ENCODE measurements at places on chromosomes 6 and 20.

DNA sequence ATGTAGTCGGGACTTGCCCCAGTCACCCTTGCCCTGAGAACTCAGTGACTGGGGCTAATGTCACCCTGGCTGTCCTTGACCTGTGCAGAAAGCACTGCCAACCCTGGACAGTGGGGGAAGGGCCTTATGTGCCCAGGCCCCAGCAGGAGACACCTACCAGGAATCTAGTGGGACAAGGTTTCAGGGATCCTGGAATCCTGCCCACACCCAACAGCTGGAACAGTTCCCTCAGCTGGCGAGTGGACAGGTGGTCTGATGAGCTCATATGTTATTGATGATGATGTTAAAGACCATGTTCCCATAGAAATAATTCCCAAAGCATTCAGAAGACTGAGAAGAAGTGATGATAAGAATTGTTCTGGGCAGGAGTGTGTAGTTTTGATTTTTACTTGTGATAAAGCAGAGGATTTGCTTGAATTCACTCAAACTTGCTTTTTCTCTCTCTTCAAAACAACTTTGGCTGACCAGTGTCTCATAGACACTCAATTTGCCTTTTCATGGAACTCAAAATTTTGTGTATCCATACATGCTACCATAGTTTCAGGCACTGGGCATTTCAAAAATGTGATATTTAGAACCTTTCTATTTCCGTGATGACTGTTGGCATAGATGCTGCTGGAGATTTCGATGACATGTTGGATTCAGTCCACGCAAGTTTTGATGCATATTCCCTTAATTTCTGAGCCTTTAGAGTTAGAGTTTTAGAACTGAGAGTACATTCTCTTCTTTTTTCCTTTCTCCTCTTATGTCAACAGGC lies 79.3 kb downstream of the SLC22A3 start:
- DNase-seq: no peak

GRCh38 chr6:137705160-137706082 lies 161.6 kb upstream of the TNFAIP3 start:
- DNase-seq: peak; percentile 67

GRCh38 chr6:43325876-43326275 lies 17.2 kb upstream of the CRIP3 start:
- DNase-seq: no peak

DNA sequence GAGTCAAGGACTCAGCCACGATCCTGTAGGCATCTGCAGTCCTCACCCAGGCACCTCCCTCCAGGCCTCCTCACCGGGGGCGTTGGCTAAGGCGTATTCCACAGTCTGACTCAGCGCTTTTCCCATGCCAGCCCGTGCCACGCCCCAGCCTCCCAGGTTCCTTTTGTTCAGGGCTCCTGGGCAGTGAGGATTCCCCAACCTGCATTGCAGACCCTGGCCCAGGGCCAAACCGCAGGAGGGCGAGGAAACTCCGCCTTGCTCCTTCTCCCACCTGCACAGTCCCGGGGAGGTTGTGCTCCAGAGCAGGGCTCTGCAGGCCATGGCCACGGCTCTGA lies 202.8 kb upstream of the CST7 start:
- DNase-seq: no peak

GRCh38 chr6:170173335-170173881 lies 117.5 kb downstream of the DLL1 start:
- DNase-seq: no peak

DNA sequence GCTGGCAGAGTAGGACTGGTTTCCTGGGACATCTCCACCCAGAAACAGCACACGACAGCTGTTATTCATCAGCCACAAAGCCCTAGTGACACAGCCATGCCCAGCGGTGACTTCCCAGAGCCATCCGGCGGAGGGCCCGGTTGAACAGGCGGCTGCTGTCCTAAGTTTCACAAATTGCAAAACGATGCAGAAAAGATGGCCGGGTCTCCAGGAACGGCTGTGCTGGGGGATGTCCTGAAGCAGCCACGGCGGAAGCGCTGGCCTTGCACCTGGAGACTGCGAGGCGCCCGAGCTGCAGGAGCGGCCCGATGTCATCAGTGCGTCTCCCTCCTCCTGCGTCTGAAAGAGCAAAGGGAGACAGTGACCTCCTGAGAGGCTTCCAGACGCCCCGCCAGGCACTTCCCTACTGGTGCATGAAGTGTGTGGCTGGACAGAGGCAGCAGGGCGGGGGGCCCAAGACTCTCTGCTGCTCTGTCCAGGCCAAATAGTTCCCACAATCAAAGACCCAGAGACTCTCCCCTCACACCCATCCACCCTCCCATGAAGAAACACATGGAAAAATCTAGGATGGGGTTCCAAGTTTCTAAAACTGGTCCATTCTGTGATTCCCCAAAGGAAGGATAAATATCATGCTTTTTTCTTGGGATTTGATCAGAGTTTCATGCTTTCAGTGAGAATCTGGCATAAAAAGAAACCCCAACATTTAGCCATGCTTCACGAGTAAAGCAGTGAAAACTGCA lies 44.0 kb downstream of the SSR1 start:
- DNase-seq: no peak

DNA sequence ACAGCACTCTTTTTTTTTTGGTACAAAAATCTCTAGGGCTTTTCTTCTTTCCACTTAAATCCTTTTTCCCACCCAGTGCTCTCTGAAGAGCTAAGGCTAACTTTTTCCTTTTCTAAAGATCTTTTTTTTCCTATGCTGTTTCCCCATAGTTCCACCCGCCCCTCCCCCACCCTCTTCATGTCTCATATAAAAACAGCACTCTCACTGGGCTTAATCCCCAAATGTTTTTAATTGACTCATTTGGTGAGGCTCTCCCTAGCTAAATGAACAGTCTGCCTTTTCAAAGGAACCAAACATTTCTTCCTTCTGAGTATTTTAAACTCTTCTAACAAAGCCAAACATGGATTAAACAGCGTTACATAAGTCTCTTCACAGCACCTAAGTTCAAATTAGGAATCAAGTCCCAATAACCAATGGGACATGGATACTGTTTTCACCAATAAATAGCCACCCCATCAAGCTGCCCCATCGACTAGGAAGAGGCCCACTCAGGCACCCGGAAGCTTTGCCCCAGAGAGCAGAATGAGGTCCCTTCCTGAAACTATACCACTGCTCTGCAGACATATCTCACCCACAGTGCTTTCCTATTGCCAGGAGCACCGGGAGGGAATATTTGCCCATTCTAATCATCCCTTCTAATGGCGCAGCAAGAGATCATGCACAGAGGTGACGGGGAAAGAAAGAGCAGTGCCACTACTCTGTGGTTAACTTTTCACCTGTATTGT lies 63.7 kb downstream of the ATXN1 start:
- no peak for DNase-seq

GRCh38 chr6:110033749-110034666 lies 55.9 kb downstream of the GPR6 start:
- DNase-seq: no peak

DNA sequence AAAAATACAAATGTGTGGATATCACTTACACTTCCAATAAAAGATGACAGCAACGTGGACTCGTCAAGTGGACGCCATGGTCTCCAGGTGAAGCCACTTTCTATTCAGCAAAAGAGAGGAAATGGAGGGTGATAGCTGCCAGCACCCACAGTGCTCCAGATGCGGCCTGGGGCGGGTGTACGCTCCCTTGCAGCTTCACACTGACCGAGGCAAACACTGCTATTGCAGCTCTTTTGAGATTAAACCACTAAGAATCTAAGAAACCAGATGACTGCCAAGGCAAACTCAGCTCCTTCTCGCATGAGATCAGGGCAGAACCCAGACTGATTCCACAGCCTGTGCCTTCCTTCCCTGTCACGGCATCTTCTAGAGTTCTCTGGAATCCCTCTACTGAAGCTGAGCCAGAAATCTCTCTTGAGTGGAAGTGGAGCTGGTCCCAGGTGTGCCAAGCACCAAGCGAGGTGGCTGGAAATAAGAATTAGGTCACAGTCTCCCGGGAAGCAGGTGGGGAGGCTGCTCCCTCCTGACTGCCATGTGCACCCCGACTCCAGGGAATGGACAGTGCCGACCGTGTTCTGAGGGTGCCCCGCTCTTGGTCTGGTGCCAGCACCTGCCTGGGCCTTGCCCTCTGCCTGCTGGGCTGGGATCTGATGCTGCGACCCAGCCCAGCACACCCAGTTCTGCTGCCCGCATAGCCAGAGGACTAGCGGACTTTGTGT lies 90.1 kb upstream of the AFDN start:
- DNase-seq: no peak

Measured in CD4-positive, alpha-beta T cell treated with Interferon alpha-2 for 1 hour (primary cell).